ENCODE measurements at places on chromosomes 13 and 19.

DNA sequence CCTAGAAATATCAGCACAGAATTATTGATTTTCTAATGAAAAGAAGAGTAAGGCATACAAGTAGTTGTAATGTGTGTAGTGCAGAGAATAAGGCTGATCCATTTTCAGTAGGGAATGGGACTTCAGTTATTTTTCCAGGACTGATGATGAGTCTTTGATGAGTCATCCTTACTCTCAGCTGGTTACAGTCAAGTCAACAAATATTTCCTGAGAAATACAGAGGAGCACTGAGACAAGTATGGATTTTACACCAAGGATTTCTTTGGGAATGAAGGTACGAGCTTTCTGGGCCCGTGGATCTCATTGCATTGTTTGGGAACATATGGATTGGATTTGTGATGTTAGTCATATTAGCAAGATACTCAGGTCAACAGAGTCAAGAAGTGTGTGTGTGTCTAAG lies 502.7 kb downstream of the FGF9 start:
- DNase-seq = no peak

- no peak for DNase-seq
Measured at GRCh38 chr19:19647037-19647835, 3.8 kb upstream of the GMIP start.

- DNase-seq = no peak
Measured at GRCh38 chr13:33838647-33839046, 20.7 kb downstream of the RFC3 start.

DNA sequence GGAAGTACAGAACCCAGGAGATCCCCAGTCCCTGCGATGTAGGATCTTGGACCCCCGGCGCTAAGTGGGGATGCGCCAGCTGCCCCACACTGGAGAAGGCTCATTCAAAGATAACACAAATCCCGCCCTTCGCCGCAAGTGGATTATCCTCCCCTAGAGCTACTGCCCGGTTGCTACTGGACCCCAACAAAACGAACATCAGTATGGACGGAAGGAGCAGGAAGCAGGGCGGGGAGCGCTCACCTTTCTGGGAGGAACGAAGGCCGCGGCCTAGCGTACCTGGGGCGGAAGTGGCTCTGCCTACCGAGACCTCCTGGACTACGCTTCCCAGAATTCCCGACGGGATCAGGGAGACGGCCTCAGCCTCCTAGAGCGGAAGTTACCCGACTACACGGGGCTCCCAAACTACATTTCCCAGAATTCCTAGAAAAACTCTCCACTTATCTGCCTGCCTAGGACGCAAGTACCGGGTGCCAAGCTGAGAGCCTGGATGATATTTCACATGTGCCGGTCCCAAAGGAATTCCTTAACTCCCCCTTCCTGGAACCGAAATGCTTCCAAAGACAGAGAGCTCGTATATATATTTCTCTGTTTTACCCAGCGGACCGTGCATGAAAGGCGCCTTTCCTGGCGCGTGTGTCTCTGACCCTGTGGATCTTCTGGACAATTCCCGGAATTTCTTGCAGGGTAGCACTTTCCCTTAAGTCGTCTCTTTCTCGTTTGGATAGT lies at the start of gene ZNF112:
ZNF112 (minus strand) TSS at position 298 of the 729 bp plus-strand sequence. CDS start 16,141 bp downstream, outside the sequence.
- DNase-seq = no peak

- no peak for DNase-seq
Measured at GRCh38 chr13:35744144-35744543, 267.7 kb upstream of the MAB21L1 start.

DNA sequence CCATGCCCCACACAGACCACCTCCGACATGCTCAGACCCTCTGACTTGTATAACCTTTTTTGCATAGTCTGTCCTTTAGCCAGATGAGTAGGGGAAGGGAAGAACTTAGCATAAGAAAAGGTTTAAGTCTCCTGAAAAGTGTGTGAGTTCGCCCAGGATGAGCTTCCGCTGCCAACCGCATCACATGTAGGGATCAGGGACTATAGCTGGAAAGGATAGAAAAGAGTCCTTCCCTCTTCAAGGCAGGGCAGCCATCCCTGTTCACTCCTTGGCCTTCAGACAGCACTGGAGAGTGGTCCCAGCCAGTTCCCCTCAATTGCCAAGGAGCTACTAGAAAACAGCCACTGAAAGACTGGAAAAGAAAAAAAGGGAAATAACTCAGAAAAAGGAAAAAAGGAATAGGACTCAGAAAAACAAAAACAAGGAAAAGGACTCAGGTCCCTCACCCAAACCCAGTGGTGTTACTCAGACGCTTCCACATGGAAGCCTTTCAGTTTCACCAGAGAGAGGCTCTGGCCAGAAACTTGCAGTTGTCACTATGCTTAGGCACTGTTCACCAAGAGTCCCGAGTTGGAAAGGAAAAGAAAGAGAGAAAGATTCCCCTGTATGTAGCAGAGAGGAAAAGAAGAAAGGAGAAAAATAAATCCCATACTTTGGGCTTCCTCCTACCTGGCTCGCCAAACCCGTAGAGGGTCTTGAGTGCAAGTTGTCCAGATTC lies 5.6 kb upstream of the TM9SF2 start:
- no peak for DNase-seq

DNA sequence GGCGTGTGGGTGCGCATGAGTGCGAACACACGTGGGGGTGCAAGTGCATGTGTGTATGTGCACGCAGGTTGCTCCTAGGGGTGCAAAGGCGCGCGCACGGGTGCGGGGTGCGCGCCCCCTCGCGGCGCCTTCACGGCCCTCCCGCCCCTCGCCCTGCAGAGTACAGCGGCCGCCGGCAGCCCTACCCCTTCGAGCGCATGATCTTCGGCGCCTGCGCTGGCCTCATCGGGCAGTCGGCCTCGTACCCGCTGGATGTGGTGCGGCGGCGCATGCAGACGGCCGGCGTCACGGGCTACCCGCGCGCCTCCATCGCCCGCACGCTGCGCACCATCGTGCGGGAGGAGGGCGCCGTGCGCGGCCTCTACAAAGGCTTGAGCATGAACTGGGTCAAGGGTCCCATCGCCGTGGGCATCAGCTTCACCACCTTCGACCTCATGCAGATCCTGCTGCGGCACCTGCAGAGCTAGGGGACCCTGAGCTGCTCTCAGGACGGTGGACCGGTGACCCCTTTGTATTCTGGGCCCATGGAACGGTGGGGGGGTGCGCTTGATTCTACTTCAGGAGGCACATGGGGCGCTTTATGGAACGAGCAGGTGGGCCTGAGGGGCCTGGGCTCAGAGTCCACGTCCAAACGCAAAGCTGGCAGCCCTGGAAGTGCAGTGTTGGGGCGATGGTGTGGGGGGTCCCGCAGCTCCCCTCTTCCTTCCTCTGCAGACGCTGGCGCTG lies 27.7 kb downstream of the TMEM161A start:
- no peak for DNase-seq

- DNase-seq = no peak
Measured at GRCh38 chr19:29576761-29577648, 29.1 kb upstream of the POP4 start.

Measured in Jurkat, Clone E6-1 (cell line).